ENCODE measurements at places on chromosomes 12 and 14. TPM values are rescaled to one million over a fixed set of nuclear protein-coding genes. Genes with fewer than 3 reads are reported as not detected.
A peak's percentile ranks its signal among the peaks of the same experiment; 100 is the strongest.

Gene B4GALNT3
- 1.1 TPM for total RNA-seq

Gene NELL2
- 19.9 TPM for total RNA-seq

Gene CRACR2A
- total RNA-seq, result 11.5 TPM

Gene LUM
- 1.0 TPM for total RNA-seq

Gene PSMB11
- total RNA-seq, result not detected

Gene KRT82
- not detected for total RNA-seq

Gene C1S
- 5.5 TPM for total RNA-seq

Gene GLTP
- 49.7 TPM for total RNA-seq

Gene STAC3
- total RNA-seq, result not detected

Gene KRT72
- not detected for total RNA-seq

Gene CHMP4A
- 60.1 TPM for total RNA-seq

Gene CD163
- total RNA-seq, result not detected

Gene SOAT2
- not detected for total RNA-seq

DNA sequence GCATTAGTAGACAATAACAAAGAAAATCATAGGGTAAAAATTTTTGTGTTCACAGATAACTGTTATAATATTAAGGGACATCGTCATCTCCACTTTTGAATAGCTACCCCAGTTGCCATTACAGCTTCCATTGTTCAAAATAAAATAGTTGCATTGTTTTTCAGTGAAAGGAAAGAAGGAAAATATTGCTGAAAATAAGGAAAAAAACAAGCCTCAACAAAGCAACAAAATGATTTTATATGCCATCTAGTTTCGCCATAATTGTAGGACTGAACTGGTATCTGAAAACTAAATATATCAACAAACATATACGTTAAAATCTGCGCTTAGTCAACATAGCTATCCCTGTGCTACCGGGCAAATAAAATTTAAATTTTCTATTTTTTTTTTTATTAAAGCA, 3.3 kb downstream of the CDK17 start:
- no peak for DNase-seq

DNA sequence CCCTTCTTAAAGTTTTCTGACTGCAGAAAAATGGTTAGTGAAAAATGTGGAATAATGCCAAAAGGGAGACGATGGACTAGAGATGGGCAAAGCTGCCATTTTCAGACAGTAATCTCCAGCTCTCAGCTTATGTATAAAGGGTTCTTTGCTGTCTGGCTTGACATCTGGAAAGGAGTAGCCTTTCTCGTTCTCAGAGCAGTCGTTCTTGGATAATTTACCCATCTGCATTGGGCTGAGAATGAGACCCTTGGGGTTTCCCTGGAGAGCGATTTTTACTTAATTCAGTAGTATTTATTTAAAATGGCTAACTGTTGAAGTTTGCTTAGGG, 1.2 kb downstream of the NUDT4 start:
- DNase-seq, result no peak

- DNase-seq, result no peak
These were observed 1.4 kb downstream of the NIN start for GRCh38 chr14:50829489-50830043.

GRCh38 chr12:121932176-121932536, 13.8 kb downstream of the CFAP251 start:
- DNase-seq, result no peak

DNA sequence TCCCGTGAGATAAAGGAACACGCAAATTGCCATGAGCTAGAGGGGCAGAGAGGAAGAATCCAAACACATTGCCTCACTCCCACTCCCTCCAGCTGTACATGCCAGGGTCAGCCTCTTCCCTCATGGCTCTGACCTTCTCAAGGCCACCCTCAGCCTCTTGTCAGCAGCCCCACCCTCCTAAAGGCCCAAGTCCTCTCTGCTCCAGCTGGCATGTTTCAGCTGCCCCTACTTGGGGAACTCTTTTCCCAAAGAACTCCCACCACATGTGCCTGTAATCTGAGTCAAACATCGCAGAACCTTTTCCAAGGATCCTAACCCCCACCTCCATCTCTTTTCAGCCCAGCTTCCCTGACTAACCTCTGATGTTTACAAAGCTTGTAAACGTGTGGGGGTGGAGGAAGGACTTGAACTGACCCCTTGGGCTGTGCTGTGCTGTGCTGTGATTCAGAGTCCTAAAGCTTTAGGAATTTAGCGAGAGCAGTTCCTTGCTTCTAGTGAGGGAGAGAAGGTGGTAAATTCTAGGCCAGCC, 7.3 kb upstream of the CACNB3 start:
- peak; percentile 68 for DNase-seq

GRCh38 chr14:32019276-32019675, 57.8 kb upstream of the ARHGAP5 start:
- no peak for DNase-seq

- no peak for DNase-seq
These were observed 362.6 kb downstream of the BCAT1 start for GRCh38 chr12:24586293-24586692.

- no peak for DNase-seq
These were observed 154.9 kb upstream of the AMIGO2 start for GRCh38 chr12:47234576-47235141.

DNA sequence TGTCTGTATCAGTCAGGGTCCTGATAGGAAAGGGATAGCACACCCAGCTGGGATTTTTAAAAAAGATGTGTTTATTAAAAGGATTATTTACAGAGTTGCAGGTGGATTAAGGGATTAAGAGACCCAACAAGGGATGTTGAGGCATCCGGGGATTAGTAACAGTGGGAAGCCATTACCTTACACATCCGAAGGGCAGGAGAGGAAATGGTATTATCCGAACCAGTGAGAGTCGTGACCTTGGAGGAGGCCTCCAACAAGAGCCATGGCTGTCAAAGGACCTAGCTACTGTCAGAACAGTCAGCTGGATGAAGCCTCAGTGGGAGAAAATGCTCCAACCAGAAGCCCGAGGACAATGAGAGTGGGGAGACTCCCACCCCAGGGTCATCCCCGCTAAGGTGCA, 146.3 kb upstream of the KRAS start:
- DNase-seq, result no peak

- DNase-seq, result no peak
These were observed 324.9 kb downstream of the NAV3 start for GRCh38 chr12:78155546-78155945.

DNA sequence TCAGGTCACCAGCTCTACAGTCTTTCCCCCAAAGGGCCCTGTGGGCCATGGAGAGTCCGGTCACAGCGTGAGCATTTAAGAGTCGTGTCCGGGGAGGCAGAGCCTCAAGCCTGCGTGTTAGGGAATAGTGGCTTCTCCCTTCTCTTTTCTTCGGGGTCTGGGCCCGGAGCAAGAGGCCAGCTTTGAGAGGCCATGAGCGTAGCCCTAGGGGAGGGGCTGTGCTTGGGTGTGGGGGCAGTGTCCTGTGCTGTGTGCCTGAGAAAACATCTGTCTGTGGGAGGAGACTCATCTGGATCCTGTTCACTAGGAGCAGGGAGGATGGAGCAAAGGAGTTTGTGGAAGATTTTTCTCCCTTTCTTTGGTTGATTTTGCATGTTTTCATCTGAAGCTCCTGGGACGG, 5.3 kb downstream of the LRP1-AS start:
- no peak for DNase-seq

GRCh38 chr12:107761502-107761904, 566 bp upstream of the PRDM4 start:
- DNase-seq, result no peak

DNA sequence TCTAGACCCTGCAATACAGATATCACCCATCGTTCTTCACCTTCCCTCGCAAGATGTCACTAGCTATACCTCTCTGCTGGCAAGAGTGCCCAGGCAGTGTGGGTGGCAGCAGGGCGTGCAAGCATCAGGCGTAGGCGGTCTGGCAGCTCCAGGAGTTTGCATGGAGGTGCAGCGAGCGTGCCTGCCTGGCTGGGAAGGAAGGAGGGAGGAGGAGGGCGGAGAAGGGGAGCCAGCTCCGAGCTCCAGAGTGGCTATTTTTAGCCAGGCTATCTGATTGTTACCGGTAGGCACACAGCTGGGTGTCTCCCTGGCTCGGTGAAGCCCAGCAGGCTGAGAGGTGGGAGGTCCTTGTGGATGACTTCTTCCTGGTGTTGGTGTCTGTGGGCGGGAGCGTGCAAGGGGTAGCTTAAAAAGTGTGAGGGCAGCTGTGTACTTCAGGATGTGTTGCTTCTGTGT, 6.2 kb downstream of the FOXJ2 start:
- peak; percentile 76 for DNase-seq

GRCh38 chr14:34605461-34605860, 24.5 kb downstream of the SNX6 start:
- DNase-seq, result no peak

- peak; percentile 71 for DNase-seq
These were observed 4.1 kb upstream of the SERPINA1 start for GRCh38 chr14:94392510-94392935.

DNA sequence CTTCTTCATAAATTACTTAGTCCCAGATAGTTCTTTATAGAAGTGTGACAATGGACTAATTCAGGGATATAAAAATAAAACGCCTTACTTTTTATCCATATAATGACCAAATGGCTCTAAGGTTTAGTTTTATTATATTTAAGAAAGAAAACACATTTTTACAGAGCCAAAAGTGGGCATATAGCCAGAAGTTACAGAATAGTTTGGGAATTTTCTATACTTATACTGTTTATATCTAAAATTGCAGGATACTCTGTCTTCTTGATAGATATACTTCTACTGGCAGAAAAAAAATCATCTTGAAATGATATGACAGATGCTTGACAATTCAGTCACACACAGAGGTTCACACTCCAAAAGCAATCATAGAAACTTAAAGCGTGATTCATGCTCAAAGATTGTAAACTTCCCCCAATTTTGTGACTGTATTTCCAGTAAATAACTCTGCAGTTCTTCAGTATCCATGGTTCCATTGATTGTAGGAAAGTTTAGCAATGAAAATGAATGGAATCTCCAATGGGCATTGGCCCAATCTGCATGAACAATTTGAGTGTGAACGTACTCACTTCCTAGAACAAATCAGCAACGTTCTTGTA, 307.8 kb downstream of the NOVA1 start:
- no peak for DNase-seq

DNA sequence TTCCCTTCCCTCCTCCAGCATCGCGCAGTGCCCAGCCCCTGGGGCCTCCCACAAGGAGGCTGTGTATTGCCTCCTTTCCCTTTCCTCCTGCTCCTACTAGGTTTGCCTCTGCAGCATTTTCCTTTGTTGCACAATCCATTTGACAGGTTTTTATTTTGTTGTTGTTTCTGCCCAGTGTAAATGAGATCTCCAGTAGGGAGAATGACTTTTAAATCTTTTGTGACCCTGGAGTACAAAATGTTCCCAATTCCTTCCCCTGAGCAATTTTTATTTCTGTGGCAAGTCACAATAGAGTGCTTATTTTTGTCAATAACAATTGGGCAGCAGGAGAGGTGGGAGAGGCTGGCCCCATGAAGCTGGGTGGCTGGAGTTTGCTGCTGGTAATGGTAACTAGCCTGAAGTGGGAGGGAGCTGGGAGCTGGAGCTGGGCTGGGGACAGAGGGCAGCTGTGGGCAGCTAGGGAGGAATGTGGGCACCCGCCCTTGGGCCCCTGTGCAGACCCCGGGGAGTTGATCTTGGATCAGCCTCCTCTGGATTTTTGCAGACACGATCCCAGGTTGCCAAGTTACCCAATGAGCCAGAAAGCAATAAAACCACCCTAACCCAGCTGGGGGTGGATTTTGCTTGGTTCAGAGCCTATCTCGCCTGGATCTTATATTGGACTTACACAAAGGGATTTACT, 160.1 kb downstream of the KTN1 start:
- DNase-seq, result peak; percentile 35
